H9 (cell line): ENCODE measurements at places on chromosomes 11 and 22. TPM values are rescaled to one million over a fixed set of nuclear protein-coding genes. Genes with fewer than 3 reads are reported as not detected.

DNA sequence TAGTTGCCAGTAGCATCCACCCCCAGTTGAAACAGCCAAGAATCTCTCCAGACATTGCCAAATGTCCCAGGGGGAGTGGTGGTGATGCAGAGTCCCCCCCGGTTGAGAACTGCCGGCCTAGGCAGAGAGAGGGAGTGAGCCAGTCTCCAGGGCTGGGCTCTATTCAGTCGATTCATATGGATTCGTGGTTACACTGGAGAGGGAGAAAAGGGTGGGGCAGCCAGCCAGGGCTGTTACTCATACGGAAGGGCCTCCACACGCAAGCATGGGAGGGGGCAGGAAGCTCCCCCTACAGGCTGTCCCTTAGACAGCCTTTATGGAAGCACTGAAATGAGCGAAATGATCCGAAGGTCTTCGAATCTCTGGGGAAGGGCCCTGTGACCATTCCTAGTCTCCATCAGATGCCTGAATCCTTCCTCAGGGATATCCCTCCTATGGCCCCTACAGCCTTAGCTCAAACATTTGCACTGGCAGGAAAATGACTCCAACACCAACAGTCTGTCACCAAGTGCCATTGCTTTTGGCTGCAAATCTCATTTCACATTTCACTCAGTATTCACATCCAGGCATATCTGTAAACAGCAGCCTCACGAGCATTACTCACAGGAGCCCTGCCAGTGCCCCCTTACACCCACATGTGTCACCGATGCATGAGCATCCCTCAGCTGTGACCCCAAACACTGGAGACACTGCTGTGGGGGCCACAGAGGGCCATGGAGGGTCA, 18.4 kb upstream of the TLCD5 start:
- H3K4me1 ChIP-seq = no peaks in the 10 kb centered on the region; the same call in 1 of the 2 replicates
- DNase-seq = peak; percentile 89
- no peaks in the 10 kb centered on the region for H3K36me3 ChIP-seq
- no peaks in the 10 kb centered on the region for H3K27me3 ChIP-seq

DNA sequence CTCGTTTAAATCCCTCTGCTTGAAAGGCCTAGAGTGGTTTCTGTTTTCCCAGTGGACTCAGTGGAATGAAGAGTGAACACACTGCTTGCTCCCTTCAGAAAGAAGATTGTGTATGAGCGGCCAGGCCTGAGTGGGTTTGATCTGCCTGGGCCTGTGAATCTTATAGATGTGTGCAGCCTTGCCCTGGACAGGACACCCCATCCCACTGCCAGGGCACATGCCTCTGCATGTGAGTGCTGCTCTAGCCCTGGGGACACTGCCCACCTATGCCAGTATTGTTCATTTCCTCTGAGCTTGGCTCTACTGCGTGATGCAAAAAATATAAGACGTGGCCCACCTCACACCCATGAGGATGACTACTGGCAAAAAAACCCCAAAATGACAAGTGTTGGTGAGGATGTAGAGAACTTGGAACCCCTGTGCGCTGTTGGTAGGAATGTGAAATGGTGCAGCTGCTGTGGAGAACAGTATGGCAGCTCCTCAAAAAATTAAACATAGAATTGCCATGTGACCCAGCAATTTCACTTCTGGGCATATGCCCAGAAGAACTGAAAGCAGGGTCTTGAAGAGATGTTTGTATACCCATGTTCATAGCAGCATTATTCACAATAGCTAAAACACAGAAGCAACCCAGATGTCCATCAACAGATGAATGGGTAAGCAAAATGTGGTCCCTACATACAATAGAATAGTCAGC, 27.3 kb upstream of the NECTIN1 start:
- H3K36me3 ChIP-seq = no peaks in the 10 kb centered on the region
- no peak overlapping the region for H3K27ac ChIP-seq
- H3K4me1 ChIP-seq = no peaks in the 10 kb centered on the region
- no peaks in the 10 kb centered on the region for H3K27me3 ChIP-seq
- no peak overlapping the region for H3K4me3 ChIP-seq
- no peak for DNase-seq

DNA sequence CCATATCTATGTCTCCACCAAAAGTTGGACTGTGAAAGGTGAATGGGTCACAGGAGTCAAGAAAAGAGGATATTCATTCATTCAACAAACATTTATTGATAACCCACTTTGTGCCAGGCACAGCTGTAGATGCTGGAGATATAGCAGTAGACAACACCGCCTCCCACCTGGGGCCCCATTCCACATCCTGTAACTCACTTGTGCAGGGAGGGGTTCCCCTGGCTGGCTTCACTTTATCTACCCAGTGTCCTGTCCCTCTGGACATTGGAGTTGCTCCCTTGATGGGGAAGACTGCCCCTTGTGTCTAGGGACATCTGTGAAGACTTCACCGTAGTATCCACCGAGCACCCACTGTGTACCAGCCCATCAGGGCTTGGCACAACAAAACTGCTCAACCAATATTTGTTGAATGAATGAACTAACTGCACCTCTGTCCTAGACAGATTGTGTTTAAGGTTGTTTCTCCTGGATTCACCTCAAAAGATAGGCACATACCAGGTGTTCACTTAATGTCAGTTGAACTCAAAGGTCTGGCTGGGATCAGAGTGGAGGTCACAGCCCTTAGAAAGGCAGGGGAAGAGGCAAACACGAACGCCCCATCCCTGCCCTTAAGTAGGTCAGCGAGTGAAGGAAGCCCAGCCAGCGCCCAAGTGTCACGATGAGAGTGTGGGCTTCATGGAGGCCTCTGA, 1.4 kb upstream of the OVOL1 start:
- H3K4me3 ChIP-seq = peak overlapping the region; percentile 65
- H3K36me3 ChIP-seq = peaks cover 2% of the 10 kb centered on the region; the same call in 1 of the 3 replicates
- H3K4me1 ChIP-seq = peaks cover 4% of the 10 kb centered on the region; the same call in 1 of the 2 replicates
- no peak overlapping the region for H3K27ac ChIP-seq
- H3K27me3 ChIP-seq = peaks cover 21% of the 10 kb centered on the region; the same call in 1 of the 2 replicates

DNA sequence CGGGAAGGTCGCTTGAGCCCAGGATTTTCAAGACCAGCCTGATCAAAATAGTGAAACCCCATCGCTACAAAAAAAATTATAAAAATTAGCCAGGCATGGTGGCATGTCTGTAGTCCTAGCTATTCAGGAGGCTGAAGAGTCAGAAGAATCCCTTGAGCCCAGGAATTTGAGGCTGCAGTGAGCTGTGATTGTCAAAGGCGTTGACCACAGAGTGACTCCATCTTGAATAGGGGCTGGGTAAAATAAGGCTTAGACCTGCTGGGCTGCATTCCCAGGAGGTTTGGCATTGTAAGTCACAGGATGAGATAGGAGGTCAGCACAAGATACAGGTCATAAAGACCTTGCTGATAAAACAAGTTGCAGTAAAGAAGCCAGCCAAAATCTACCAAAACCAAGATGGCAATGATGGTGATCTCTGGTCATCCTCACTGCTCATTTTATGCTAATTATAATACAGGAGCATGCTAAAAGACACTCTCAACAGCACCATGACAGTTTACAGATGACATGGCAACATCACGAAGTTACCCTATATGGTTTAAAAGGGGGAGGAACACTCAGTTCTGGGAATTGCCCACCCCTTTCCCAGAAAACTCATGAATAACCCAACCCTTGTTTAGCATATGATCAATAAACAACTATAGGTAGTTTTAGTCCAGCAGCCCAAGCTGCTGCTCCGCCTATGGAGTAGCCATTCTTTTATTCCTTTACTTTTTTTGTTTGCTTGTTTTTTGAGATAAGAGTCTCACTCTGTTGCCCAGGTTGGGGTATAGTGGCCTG, 2.8 kb upstream of the RDX start:
- no peak overlapping the region for H3K27ac ChIP-seq
- no peak for DNase-seq
- H3K36me3 ChIP-seq = peaks cover 8% of the 10 kb centered on the region
- no peak overlapping the region for H3K4me3 ChIP-seq
- H3K4me1 ChIP-seq = no peaks in the 10 kb centered on the region
- no peaks in the 10 kb centered on the region for H3K27me3 ChIP-seq

GRCh38 chr11:14673824-14674405, 30.3 kb downstream of the PDE3B start:
- H3K27me3 ChIP-seq = no peaks in the 10 kb centered on the region
- H3K36me3 ChIP-seq = no peaks in the 10 kb centered on the region; the same call in 2 of the 3 replicates
- DNase-seq = no peak
- H3K4me1 ChIP-seq = no peaks in the 10 kb centered on the region
- no peak overlapping the region for H3K4me3 ChIP-seq

GRCh38 chr11:88886796-88887195, 179.0 kb downstream of the GRM5 start:
- H3K27me3 ChIP-seq = no peaks in the 10 kb centered on the region
- no peaks in the 10 kb centered on the region for H3K4me1 ChIP-seq
- no peak overlapping the region for H3K27ac ChIP-seq
- peak; percentile 43 for DNase-seq
- peaks cover 5% of the 10 kb centered on the region for H3K36me3 ChIP-seq

GRCh38 chr11:31921081-31921480, 110.0 kb upstream of the PAX6 start:
- no peak overlapping the region for H3K4me3 ChIP-seq
- H3K27ac ChIP-seq = no peak overlapping the region
- DNase-seq = no peak
- no peaks in the 10 kb centered on the region for H3K27me3 ChIP-seq

- H3K4me1 ChIP-seq = no peaks in the 10 kb centered on the region
- H3K4me3 ChIP-seq = peak overlapping the region; percentile 31; the same call in 2 of the 3 replicates
- no peak for DNase-seq
- H3K36me3 ChIP-seq = no peaks in the 10 kb centered on the region; the same call in 2 of the 3 replicates
- peaks cover 73% of the 10 kb centered on the region for H3K27me3 ChIP-seq
Measured at GRCh38 chr11:2140411-2141400, 1.5 kb upstream of the IGF2 start.

DNA sequence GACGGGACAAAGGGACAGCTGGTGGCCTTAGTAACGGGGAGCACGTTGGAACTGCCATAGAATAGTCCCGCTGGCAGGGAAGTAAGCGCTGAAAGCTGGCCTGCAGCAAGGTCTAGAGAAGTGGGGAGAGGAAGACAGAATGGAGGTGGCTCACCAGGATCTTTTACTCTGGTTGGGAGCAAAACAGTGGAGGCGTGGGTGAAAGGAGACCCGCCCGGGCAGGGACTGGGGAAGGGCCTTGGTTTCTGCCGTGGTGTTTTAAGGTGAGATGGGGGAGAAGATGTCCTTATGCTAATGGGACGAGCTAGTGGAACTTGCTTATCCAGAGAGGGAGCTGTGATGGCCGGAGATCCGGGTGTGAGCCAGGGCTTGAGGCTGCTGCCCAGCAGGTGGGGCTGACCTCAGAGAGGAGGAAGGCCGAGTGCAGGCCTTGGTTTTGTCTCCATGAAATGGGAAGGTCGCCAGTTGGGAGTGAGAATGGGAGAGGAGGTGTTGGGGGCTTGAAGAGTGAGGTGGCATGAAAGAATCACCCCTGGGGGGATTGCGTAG, 56.4 kb upstream of the CTTN start:
- no peak for DNase-seq
- no peak overlapping the region for H3K27ac ChIP-seq
- H3K4me1 ChIP-seq = no peaks in the 10 kb centered on the region

DNA sequence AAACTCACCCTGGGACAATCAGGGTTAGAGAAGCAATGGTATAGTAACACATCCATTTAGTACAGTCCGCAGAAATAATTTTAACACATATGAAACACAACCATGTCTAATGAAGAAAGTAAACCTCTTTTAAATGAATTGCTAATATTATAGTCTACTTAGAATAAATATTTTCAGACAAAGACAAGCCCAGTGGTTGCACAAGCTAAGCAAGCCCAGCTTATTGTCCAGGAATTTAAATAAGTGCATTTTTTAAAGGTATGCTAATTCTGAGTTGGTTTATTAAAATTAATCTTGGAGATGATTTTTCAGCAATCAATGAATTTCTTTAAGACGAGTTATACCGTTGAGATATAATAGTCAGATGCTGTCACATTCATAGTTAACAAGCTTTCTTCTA, 118.8 kb upstream of the BLID start:
- H3K4me1 ChIP-seq = peaks cover 2% of the 10 kb centered on the region; the same call in 1 of the 2 replicates
- no peaks in the 10 kb centered on the region for H3K36me3 ChIP-seq
- H3K27ac ChIP-seq = no peak overlapping the region
- H3K27me3 ChIP-seq = no peaks in the 10 kb centered on the region
- no peak for DNase-seq

DNA sequence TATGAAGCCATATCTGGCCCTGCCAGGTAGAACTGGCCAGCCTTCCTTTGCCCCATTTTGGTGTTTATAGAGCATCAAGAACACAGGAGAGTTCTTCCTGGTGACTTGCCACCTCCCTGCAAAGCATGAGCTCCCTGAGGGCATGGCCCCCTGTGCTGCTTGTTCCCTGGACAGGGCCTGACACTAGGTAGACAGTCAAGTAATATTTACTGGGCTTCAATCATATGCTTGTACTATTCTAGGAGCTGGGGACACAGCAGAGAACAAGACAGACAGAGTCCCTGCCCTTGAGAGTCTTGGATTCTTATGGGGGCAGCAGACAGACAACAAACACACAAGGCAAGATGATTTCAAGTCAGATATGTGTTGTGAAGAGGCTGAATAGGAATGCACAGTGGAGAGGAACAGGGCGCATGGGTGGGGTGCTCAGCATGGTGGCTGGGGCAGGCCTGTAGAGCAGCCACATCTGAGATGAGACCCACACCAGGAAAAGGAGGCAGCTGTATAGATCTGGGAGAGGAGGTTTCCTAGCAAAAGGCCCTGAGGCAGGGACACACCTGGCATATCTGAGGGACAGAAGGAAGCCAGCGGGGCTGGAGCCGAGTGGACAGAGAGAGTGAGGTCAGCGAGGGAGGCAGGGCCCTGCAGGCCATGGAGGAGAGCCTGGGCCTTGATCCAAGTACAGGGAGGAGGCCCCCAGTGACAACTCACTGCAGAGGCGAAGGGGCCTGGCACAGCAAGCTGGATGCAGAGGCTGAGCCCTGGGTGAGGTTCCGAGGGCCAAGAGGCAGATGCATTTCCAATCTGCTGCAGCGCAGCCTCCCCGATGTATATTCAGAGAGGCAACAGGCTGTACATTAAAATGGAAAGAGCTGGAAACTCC, 10.2 kb upstream of the CBX6 start:
- no peak overlapping the region for H3K4me3 ChIP-seq
- no peaks in the 10 kb centered on the region for H3K36me3 ChIP-seq

GRCh38 chr11:13668957-13669521, 571 bp downstream of the FAR1 start:
- no peak overlapping the region for H3K27ac ChIP-seq
- DNase-seq = no peak
- H3K4me3 ChIP-seq = peak overlapping the region; percentile 98
- no peaks in the 10 kb centered on the region; the same call in 1 of the 2 replicates for H3K4me1 ChIP-seq
- H3K36me3 ChIP-seq = no peaks in the 10 kb centered on the region
- H3K27me3 ChIP-seq = no peaks in the 10 kb centered on the region

DNA sequence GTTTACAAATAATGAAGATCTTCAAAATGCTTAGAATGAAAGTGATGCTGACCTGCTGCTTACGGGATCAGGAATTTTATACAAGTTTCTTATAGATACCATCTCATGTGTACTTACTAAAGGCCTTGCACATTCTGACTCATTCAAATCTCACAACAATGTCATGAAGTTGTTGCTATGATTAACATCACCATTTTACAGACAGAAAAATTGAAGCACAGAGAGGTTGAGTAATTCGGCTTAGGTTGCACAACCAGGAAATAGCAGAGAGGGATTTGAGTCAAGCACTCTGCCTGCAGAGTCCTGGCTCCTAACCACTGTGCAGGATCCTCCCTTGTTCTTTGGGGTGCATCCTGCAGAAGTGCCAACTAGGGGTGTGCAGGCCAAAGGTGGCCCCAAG, 471.9 kb downstream of the MIAT start:
- no peaks in the 10 kb centered on the region for H3K27me3 ChIP-seq
- H3K27ac ChIP-seq = no peak overlapping the region
- no peak overlapping the region for H3K4me3 ChIP-seq

GRCh38 chr11:78289552-78290292, 101.0 kb downstream of the USP35 start:
- no peaks in the 10 kb centered on the region for H3K27me3 ChIP-seq
- DNase-seq = no peak
- H3K36me3 ChIP-seq = no peaks in the 10 kb centered on the region
- no peaks in the 10 kb centered on the region for H3K4me1 ChIP-seq
- no peak overlapping the region for H3K27ac ChIP-seq

The ZC3H12C gene
- 4.4 and 4.8 TPM in 2 replicates for total RNA-seq

The CFAP68 gene
- total RNA-seq = 21.6 and 23.4 TPM in 2 replicates

The HBB gene
- not detected in 2 replicates for total RNA-seq
